RPMI7951 (cell line): ENCODE measurements at places on chromosomes 7 and 10. TPM values are rescaled to one million over a fixed set of nuclear protein-coding genes. Genes with fewer than 3 reads are reported as not detected.

RAMP3 gene
- 0.78 and 0.84 TPM in 2 replicates for total RNA-seq

FRAT2 gene
- total RNA-seq = 3.1 and 4.8 TPM in 2 replicates

GPR146 gene
- total RNA-seq = 1.7 and 5.0 TPM in 2 replicates

EGFR gene
- total RNA-seq = 36.7 and 40.9 TPM in 2 replicates

NPC1L1 gene
- total RNA-seq = not detected in 2 replicates

NAT16 gene
- not detected in 2 replicates for total RNA-seq

PARP12 gene
- total RNA-seq = 20.3 and 23.1 TPM in 2 replicates

CDNF gene
- 0.29 TPM in 1 of 2 replicates, not detected in the other for total RNA-seq

TEX36 gene
- total RNA-seq = not detected in 2 replicates

GPRIN2 gene
- total RNA-seq = not detected in 2 replicates

CYP3A4 gene
- total RNA-seq = not detected in 2 replicates

EIF4EBP2 gene
- 24.8 and 26.1 TPM in 2 replicates for total RNA-seq

IL6 gene
- total RNA-seq = 11.4 and 14.3 TPM in 2 replicates

TAS2R40 gene
- not detected in 2 replicates for total RNA-seq

ATP6V0A4 gene
- total RNA-seq = not detected in 2 replicates

ZNF282 gene
- total RNA-seq = 8.3 and 12.1 TPM in 2 replicates

ZNF488 gene
- total RNA-seq = 0.10 and 0.12 TPM in 2 replicates

FGL2 gene
- 0.20 TPM in 1 of 2 replicates, not detected in the other for total RNA-seq

NKX2-3 gene
- total RNA-seq = 0.59 TPM in 1 of 2 replicates, not detected in the other

LRRC27 gene
- 3.0 and 4.3 TPM in 2 replicates for total RNA-seq

ACTL6B gene
- not detected in 2 replicates for total RNA-seq

PROSER2 gene
- total RNA-seq = 0.84 and 1.6 TPM in 2 replicates

MBL2 gene
- not detected in 2 replicates for total RNA-seq

SLC18A2 gene
- not detected in 2 replicates for total RNA-seq

GNAT3 gene
- not detected in 2 replicates for total RNA-seq

NUTM2E gene
- not detected in 2 replicates for total RNA-seq

NME8 gene
- total RNA-seq = not detected in 2 replicates

NPSR1 gene
- total RNA-seq = not detected in 2 replicates

CASP7 gene
- 40.4 and 53.1 TPM in 2 replicates for total RNA-seq

CCNY gene
- total RNA-seq = 35.3 and 44.2 TPM in 2 replicates

SCIN gene
- total RNA-seq = not detected in 2 replicates

NRG3 gene
- not detected in 2 replicates for total RNA-seq

UPK3B gene
- total RNA-seq = not detected in 2 replicates

AKR1C3 gene
- total RNA-seq = 88.1 and 95.2 TPM in 2 replicates

PTPRN2 gene
- total RNA-seq = 6.8 and 9.0 TPM in 2 replicates

PIK3AP1 gene
- total RNA-seq = 0.10 TPM in 1 of 2 replicates, not detected in the other

CHAT gene
- total RNA-seq = not detected in 2 replicates
